Activated CD4-positive, CD25-positive, alpha-beta regulatory T cell treated with anti-CD3 and anti-CD28 coated beads, Interleukin-2, amount 50 U/mL, for 24 hours (primary cell): ENCODE measurements at places on chromosomes 4 and X.

- no peak for ATAC-seq
These were observed 48.4 kb downstream of the AKAP4 start for GRCh38 chrX:50152456-50152855.

DNA sequence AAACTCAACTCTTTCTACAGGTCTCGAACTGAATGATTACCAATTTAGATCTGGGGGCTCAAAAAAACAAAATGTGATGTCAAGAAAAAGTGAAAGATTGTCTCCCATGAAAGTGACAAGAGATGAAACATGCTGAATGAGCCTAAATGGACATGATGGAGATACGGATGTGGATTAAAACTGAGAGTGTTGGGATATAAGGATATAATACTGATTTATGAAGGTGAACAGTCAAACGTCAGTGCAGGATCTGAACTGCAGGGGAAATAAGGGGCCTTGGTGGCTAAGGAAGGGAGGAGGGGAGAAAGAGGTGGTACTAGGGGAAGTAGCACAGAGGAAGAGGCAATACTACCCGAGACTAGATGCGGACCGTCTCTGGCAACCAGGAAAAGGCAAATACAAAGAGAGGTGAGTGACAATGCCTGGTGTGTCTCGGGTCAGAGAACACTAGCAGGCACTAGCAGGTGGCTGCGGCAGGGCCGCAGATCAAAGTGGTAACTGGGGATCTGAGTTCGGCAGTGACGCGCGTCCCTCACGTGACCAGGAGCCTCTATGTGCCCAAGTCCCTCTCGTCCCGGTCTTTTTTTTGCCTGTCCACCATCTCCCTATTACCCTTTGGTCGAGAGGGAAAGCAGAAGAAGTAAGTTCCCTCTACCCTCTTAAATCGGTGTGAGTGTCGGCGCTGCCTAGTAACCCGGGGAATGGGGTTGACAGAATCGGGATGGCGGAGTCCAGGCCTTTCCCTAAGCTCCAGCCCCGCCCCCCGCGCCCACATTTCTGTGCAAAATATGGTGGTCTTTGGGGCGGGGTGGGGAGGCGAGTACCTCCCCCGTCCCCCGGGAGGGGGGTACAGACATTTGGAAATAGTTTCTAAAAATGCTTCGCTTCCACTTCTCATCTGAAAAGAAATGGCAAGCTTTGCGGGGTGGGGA, at the start of gene TCEAL1:
TCEAL1 (plus strand) TSS at position 590 of the 932 bp plus-strand sequence. CDS start 942 bp downstream, outside the sequence.
- peak; percentile 59 for ATAC-seq

- ATAC-seq: no peak
These were observed 52.8 kb upstream of the PPP3CA start for GRCh38 chr4:101400096-101400495.

GRCh38 chr4:4560642-4561041, 18.8 kb upstream of the STX18 start:
- ATAC-seq: no peak

GRCh38 chrX:111041018-111041462, 55.0 kb upstream of the PAK3 start:
- ATAC-seq: no peak

DNA sequence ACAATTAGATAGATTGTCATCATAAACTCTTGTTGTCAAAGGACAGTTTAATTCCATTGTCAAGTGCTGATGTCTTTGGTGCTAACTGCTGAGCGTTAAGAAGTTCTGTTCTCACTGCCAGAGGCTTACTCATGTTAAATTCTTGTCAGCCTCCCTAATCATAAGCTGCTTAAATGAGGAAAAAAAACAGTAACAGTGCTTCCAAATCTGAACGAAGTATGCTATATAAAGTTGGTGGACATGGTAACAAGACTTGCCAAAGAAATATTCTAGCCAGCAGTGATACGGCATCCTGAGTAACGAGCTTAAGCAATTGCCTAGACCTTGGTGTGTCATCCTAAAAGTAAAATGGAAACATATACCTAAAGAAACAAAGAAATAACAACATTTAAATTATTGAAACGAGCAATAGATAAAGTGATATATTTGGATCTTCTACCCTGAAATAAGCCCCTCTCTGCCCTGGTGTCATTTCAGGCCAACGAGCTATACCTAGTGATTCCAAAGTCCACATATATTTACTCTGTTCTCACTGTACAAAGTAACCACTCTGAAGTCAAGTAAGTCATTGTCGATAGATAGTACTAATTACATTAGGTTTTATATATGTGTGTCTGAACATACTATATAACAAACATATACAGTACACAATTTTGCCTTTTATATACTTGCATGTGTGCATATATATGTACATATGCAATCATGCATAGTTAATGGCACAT, 339.7 kb upstream of the HS3ST1 start:
- no peak for ATAC-seq
